ENCODE measurements at places on chromosomes 12 and 14.

DNA sequence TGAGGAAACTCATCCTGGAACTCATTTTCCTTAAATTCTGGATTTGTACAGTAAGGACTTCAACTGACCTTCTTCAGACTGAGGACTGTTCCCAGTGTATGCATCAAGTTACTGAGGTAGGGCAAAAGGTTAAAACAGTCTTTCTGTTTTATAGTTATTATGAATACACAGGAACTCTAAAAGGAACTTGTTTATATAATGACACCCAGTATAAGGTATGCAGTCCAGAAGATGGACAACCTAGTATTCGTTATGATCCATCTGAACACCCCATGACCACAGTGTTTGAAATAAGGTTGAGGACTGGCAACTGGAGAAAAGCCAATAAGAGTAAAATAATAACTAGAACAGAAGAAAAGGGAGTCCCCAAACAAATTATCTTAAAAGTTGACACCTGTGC is 779.9 kb upstream of the TMEM132C start:
- no peak for DNase-seq

DNA sequence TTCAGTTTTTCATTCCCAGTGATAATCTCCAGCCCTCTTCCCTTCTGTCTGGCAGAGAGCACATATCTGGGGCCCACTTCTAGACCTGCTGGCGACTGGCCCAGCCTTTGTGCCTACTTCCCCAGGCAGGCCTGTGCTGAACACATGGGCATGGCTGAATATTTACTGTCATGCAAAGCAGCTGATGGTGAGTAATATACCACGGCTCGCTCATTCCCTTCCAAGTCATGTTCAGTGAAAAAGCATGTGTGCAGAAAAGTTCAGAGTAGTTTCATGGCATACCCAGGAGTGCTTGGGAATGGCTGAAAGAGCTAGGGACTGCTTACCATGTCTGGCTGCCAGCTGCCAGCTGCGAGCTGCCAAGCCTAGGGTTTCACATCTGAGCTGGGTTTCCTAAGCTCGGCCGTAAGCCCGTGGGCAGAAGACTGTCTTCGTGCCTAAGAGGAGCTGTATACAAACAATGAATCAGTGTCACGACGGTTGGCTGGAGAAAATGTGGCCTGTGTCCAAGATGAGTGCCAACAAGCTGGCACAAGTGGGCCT is 179.9 kb upstream of the PELI2 start:
- DNase-seq = no peak

DNA sequence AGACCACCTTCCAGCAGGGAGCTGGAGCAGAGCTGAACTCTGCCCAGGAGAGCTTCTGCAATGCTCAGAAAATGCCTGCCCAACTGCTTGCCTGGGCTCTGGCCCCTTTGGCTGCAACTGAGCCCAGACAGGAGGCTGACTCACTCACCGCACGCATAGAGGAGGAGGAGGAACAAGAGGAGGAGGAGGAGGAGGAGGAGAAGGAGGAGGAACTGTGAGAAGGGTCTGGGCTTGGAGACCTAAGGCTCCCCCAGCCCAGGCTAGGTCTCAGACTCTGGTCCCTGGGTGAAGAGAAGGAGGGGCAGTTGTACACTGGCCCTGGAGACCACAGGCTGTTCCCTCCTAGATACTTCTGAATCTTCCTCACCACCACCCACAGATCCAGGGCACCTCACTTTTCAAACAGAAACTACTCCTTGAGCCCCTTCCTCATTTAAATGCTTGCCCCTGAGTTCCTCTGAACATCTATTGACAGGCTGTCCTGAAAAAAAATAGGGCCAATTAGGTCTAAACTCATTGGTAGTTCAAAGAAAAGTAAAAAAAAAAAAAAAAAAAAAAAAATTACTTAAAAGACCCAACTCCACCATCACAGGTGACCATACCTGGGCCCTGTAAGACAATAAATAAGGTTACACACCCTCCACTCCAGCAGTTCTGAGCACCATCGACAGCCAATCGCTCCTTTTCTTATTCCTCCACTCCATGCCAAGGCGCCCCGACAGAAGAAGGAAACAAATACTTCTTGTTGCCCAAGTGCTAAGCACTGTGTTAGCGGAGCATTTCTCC is 674 bp downstream of the VDR start:
- DNase-seq = no peak

- no peak for DNase-seq
Measured at GRCh38 chr12:109167781-109168180, 51.4 kb downstream of the ACACB start.

GRCh38 chr12:116659771-116660481 is 77.9 kb downstream of the SPRING1 start:
- no peak for DNase-seq

DNA sequence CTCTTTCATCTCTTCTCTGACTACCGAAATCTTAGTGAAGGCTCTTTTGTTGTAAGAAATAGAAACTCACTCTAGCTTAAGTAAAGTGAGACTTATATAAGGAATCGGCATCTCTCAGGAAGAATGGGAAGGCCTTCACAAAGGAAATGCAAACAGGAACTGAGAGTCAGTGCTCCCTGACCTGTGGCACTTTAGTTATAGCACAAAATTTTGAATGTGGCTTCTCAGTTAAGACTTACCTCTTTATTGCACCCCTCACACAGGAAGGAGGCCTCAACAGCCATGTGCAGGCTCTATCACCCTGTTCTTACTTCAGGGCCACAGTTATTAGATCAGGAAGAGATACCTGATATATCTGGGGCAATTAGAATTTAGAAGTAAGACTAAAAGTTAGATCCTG is 224.7 kb upstream of the EGLN3 start:
- DNase-seq = no peak

GRCh38 chr14:29126361-29126760 is 359.8 kb downstream of the FOXG1 start:
- DNase-seq = no peak

DNA sequence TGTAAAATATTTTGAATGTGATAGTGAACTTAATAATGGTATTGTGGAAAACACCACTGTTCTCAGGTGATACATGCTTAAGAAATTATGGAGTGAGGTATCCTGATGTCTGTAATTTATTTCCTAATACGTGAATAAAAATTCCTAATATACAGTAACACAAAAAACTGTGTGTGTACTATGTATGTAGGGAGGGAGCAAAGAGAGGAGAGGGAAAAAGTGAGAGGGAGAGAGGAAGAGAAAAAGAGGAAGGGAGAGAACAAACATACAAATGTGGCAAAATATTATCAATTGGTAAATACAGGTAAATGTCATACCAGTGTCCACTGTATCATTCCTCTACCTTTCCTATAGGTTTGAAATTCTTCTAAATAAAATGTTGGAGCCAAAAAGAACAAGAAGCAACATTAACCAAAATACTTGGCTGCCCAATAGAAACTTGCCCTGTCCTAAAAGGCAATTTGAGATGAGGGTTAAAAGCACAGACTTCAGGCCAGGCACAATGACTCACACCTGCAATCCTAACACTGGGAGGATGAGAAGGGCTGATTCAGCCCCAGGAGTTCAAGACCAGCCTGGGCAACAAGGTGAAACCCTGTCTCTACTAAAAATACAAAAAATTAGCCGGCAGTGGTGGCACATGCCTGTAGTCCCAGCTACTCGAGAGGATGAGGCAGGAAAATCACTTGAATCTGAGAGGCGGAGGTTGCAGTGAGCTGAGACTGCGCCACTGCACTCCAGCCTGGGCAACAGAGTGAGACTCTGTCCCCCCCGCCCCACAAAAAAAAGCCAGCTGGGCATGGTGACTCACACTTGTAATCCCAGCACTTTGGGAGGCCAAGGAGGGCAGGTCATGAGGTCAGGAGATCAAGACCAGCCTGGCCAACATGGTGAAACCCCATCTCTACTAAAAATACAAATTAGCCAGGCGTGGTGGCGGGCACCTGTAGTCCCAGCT is 14.5 kb downstream of the R3HDM2 start:
- DNase-seq = no peak

DNA sequence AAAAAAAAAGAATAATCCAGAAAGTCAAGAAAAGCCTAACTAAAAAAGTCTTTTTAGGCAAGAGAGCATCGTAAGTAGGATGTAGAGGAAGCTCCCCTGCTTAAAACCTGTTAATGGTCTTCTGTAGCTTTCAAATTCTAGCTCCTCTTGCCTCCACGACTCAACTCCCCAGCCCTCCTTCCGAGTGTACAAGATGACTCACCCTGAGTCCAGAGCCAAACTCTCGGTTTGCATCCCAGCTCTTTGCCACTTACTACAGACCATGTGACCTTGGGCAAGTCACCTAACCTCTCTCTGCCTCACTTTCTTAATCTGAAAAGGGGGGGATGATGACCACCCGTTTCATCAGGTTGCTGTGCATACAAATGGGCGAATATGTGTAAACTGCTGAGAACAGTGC is 460.4 kb downstream of the DPF3 start:
- no peak for DNase-seq

DNA sequence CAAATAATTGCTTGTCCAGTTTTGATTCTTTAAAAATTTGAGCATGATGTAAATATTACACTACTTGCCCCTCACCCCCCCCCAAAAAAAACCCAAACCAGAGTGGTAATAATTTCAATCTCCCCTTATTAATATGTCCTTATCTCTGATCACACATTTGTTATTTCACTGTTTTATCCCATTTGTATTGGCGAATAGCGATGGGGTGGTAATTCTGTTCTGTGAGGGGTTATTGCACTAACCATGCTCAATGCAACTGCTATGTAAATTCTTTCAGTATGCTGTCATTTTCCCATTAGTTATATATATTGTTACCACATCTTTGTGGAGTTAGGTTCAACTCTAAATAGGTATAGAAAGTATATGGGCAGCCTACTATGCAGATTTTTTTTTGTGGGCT is 1.1 kb downstream of the RIMKLB start:
- DNase-seq = no peak

GRCh38 chr12:127515941-127516340 is 751.0 kb upstream of the TMEM132C start:
- DNase-seq = no peak

DNA sequence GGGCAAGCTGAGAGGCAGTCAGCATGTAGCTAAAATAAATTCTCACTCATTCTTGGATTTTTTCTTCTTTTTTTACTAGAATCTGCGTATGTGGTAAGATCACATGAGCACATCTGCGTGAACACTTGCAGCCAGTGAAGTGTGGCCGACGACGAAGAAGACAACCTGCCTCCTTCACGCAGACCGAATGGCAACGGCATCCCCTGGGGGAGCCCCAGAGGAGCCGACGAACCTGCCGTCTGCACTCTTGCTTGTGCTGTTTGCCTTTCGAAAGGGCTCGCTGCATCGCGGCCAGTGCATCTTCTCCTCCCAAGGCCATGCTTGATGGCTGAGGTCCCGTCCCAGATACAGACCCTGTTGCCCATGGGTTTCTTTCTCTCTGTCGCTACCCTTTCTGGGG is 113.8 kb downstream of the KCNK10 start:
- no peak for DNase-seq

- no peak for DNase-seq
Measured at GRCh38 chr14:32728976-32729375, 209.7 kb upstream of the NPAS3 start.
